ENCODE measurements at places on chromosomes 16 and 17. TPM values are rescaled to one million over a fixed set of nuclear protein-coding genes. Genes with fewer than 3 reads are reported as not detected.

Gene TMEM186
- total RNA-seq = 12.3 TPM

Gene HS3ST2
- total RNA-seq = 0.24 TPM

Gene OR4D1
- total RNA-seq = not detected

Gene CD300A
- total RNA-seq = 5.6 TPM

Gene SHBG
- total RNA-seq = not detected

Gene MMP28
- 5.7 TPM for total RNA-seq

Gene PRAC1
- not detected for total RNA-seq

Gene RRAD
- total RNA-seq = 299 TPM

Gene ITGA2B
- 14.3 TPM for total RNA-seq

Gene UNC13D
- 12.6 TPM for total RNA-seq

Gene CCT6B
- 2.5 TPM for total RNA-seq

Gene TNP2
- total RNA-seq = not detected

Gene PRR29
- total RNA-seq = 0.15 TPM

Gene KRT34
- not detected for total RNA-seq

Gene SRL
- total RNA-seq = 374 TPM

GRCh38 chr16:11131706-11132105, 124.3 kb downstream of the SOCS1 start:
- DNase-seq = peak; percentile 85

- no peak for DNase-seq
Measured at GRCh38 chr16:69017036-69017783, 88.2 kb upstream of the HAS3 start.

GRCh38 chr17:6166492-6167179, 96.5 kb downstream of the WSCD1 start:
- DNase-seq = no peak

DNA sequence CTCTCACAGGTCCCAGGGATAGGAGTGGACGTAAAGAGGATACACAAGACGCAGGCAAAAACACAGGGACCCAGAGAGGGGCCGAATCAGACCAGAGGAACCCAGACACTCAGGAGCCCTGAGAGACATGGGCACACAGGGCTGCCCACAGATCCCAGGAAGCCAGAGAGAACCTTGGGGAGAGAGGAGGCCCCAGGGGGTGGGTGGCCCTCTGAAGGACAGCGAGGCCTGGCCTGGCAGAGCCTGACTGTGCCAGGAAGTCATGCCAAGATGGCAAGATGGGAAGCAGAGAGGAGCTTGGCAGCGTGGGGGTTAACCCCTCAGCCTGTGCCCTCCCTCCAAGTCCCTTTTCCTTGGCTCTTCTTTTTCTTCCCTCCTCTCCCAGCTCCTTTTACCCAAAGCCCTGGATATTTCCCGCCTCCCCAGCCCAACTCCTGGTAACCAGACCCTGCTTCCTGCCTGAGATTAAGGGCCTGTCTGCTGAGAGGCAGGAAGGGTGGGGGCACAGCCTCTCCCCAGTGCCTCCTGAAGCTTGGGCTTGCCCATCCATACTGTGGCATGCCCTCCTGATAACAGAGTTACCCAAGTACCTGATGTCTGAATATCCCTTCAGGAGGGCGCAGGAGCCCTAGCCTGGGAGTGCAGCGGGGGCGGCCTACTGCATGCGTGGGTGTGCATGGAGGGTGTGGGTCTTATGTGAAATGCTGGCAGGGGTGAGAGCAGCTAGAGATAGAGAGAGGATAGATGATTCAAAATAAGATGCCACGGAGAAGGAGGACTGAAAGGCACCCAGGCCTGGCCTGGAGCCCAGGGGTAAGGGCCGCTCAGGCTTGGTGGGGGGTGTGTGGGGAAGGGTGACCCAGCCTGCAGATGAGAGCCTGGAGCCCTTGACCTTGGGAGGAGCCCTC, 6.0 kb upstream of the TBX21 start:
- no peak for DNase-seq

- no peak for DNase-seq
Measured at GRCh38 chr16:89826531-89827382, 1.5 kb upstream of the SPIRE2 start.

DNA sequence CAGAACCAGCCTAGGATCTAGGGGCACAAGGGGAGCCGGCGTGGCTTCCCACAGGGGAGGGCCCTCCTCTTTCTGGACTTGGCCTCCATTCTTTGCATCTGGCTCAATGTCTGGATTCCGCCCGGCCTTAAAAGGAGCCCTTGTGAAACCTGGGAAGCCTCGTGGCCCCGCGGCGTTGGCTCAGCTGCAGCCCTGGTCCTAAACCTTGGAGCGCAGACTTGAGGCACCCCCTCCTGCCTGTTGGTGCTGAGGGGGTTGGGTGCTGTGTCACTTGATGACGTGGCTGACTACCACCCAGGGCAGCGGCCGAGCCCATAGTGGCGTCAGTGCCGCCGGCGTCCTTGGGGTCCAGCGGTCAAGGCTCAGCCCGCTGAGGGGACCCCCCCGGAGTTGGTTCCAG, 4.4 kb downstream of the TRAPPC2L start:
- DNase-seq = no peak

GRCh38 chr17:76866774-76867577, 1.2 kb upstream of the MGAT5B start:
- no peak for DNase-seq

GRCh38 chr16:85515830-85516397, 97.2 kb upstream of the GSE1 start:
- DNase-seq = no peak

DNA sequence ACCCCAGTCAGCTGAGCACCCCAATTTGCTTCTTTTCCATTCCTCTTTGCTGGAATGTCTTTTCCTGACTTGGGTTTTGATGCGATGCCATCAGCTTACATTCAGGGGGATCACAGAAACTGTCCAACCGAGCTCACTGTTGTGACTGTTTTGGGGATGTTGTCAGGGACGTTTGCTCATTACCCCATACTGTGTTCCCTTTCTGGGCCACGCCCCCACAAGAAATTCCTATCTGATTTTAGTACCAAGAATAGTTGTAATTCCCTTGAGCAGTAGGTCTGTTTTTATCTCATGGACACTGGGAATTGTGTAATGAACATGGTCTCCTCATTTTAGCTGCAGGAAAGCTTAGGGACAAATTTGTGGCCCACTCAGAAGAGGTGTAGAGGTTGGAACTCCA, 2.6 kb upstream of the NTN1 start:
- DNase-seq = no peak

- DNase-seq = no peak
Measured at GRCh38 chr17:71192039-71192555, 928.7 kb upstream of the SOX9 start.

- DNase-seq = no peak
Measured at GRCh38 chr16:76661691-76662235, 384.6 kb downstream of the CNTNAP4 start.

GRCh38 chr17:32722733-32723132, 154.2 kb downstream of the MYO1D start:
- no peak for DNase-seq

GRCh38 chr16:27428026-27428785, 26.2 kb downstream of the IL21R start:
- no peak for DNase-seq

GRCh38 chr17:76345377-76345974, 8.2 kb downstream of the PRPSAP1 start:
- DNase-seq = no peak

DNA sequence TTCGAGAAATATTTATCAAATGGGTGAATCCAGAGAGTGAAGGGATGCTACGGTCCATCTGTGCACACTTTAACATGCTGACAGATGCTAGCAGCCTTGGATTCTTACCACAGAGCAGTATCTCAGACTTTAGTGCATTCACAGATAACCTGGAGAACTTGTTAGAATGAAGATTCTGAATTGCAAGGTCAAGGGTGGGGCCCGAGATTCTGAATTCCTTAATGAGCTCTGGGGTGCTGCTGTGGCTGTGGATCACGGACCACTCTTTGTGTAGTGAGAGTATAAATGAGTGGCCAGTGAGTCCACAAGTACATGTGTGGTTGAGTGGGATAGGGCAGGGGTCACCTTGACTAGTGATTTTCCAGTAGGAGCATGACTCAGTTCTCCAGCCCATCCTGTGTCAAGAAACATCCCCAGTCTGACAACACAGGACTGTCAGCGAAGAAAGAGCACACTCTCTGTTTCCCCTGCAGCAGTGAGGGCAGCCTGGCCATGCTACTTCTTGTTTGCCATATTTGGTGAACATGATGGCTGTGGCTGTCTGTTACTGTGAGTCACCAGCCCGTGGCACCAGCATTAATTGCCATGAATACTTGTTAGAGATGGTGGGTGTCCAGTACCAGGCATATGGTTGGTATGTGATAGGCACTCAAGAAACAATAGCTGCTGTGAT, 13.0 kb upstream of the SALL1 start:
- no peak for DNase-seq

GRCh38 chr16:3538222-3538621, 37.4 kb downstream of the CLUAP1 start:
- no peak for DNase-seq

GRCh38 chr17:40024901-40025300, 9.7 kb downstream of the CSF3 start:
- no peak for DNase-seq

DNA sequence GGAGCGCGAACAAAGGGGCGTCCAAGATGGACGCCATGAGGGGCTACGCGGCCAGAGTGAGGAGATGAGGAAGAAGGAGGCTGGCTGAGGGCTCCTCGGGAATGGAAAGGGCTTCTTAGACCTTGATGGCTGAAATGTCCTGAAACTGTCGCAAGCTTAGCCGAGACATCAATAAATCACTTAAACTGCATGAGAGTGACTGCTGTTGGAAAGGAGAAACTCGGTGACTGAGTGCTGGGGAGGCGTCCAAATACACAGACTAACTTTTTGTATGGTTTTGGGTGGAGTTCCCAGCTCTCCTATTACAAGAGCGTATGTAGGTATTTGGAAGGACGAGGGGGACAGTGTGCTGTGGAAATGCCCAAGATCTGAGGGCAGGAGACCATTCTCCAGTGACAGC, 1.4 kb upstream of the GEMIN4 start:
- DNase-seq = no peak

DNA sequence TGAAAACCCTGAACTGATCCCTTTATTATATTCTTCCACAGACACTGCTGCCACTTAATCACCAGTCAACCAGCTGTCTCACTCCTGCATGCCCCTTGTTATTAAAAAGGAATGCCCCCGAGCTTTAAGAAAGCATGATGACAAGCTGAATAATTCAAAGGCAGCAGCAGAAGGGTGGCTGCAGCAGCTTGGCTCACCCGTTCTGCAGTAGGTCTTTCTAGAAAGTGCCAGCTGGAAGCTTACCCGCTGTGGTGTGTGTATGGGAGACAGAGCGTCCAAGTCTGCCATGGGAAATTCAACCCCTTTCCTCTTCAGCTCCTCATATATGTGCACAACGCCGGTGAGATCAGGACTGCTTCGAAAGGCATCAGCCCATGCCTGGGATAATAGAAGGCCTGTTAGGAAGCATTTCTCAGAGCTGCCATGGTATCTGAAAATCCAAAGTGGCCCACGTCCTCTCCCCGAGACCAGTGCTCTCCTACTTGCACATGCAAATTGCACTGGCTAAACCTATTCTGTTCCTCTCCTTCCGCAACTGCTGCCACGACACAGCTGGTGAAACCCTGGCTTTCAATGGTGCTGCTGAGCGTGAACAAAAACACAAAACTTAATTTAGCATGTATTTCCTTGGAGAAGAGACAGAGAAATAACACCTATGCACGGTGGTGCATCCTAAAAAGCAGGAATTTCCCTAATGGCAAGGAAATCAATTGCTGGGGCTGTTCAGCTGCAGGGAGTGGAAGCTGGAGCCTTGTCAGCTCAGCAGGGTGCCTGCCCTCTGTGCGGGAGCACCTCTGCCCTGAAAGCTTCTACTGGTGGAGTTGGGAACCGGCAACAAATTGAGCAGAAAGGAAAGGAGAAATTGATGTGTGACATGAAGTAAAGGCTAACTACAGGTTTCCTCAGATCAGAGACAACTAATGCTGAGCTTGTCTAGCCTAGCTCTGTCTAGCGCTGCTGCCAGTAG, 47.9 kb upstream of the SREBF1 start:
- DNase-seq = no peak

GRCh38 chr17:5422505-5422904, 2.5 kb downstream of the RPAIN start:
- no peak for DNase-seq

DNA sequence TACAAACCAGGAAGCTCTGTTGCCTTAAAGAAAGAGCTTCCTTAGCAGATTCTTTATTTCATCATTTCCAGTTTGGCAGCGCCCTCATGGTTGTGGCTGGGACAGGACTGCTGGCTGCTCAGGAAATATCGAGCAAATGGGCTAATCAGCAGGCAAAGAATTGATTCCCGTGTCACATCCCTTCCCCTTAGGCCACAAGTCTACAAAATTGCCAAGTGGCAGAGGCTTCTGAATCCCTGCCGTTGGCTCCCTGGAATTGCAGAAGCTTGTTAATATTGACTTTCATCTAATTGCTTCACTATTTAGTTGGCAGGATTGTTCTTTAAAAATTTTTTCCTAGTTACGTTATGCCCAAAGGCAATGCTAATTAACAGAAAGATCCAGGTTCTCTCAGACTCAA, 456.3 kb upstream of the ERCC4 start:
- no peak for DNase-seq

- no peak for DNase-seq
Measured at GRCh38 chr16:2663553-2664546, 18.5 kb upstream of the KCTD5 start.

DNA sequence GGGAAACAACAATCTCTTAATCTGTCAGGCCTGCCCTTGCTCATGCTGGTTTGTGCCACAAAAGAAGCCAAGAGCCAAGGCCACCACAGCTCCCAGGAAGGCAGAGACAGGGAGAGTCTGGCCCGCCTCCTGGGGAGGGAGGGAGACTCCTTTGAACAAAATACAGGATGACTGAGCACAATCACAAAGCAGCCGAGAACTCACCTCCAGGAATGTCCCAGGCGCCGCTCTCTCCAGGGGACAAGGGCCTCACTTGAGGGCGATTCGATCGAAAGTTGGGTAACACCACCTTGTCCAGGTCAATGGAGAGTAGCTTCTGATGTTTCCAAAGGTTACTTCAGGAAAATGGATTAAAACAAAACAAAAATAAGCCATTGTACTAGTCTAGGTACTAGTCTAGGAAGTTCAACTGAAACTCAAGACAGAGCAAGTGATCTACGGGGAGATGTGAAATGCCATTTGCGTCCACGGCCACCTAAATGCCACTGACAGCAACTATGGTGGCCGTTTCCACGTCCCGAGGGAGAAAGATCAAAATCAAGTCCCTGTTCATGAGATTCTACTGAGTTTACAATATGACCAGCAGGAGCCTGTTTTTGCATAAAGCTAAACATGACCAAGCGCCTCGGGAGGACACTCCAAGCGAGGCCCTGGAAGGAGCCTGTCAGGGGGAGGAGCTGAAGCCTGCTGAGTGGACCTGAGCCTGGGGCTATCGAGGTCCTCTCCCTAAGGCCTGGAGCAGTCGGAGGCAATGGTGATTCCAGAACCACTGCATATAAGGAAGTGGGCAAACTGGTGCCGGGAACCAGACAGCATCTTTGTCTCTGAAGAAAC, 13.4 kb upstream of the SLC38A8 start:
- DNase-seq = no peak

- no peak for DNase-seq
Measured at GRCh38 chr16:10838621-10839278, 20.2 kb upstream of the TVP23A start.

- DNase-seq = peak; percentile 90
Measured at GRCh38 chr16:89410794-89411309, 79.5 kb downstream of the ANKRD11 start.

DNA sequence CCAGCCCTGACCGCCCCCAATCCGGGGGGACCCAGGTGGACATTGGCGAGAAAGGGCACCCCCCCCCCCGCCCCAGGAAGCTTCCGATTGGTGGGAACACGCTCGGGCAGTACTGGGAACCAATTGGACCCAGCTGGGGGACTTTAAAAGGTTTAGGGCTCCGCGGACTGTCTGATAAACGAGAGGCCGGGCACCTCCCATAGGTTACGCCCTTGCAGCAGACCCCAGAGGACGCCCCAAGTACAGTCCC, 245 bp downstream of the TMEM256 start:
- no peak for DNase-seq

Data from right cardiac atrium (tissue), 5 donors.